ENCODE measurements at places on chromosomes 12 and 14. TPM values are rescaled to one million over a fixed set of nuclear protein-coding genes. Genes with fewer than 3 reads are reported as not detected.

FOXG1 gene
- total RNA-seq = 0.79 TPM

CLEC4C gene
- total RNA-seq = not detected

ZDHHC22 gene
- not detected for total RNA-seq

SIRT4 gene
- 2.7 TPM for total RNA-seq

TRPV4 gene
- 1.1 TPM for total RNA-seq

COPZ1 gene
- total RNA-seq = 128 TPM

LRFN5 gene
- 13.2 TPM for total RNA-seq

ABCD4 gene
- 25.2 TPM for total RNA-seq

EIF2S1 gene
- total RNA-seq = 201 TPM

AJUBA gene
- 18.0 TPM for total RNA-seq

OR6S1 gene
- total RNA-seq = not detected

METTL17 gene
- 19.1 TPM for total RNA-seq

RBP5 gene
- total RNA-seq = not detected

All from bronchial smooth muscle cell (primary cell).